ENCODE measurements at places on chromosomes 1 and 21.

- no peak for DNase-seq
These were observed 129.4 kb downstream of the PPIAL4G start for GRCh38 chr1:148353461-148354283.

DNA sequence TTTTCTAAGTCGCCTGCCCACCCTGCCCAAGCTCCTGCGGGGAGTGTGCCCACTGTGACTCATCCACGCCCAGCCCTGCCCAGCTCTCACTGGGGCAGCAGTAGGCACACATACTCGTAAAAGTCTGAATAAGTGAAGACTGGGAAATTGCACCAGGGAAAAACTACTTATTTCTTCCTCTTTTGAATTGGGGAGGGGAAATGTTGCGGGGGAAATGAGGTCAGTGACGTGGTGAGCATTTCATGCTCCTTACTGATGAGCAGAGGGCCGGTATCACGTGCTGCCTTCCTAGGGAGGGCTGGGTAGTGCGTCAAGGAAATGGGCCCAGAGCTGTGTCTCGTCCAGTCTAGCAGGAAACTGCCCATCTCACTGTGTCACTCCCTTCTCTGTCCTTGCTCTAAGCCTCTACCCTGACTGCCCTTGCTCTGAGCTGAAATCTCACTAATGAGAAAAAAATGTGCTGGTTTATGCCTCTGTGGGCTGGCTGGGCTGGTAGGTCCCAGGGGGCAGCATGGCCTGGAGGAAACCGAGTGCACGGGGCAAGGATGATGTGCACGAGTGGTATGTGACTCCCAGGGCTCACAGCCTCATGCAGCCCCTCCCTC lies 13.5 kb upstream of the TNFRSF1B start:
- no peak for DNase-seq

DNA sequence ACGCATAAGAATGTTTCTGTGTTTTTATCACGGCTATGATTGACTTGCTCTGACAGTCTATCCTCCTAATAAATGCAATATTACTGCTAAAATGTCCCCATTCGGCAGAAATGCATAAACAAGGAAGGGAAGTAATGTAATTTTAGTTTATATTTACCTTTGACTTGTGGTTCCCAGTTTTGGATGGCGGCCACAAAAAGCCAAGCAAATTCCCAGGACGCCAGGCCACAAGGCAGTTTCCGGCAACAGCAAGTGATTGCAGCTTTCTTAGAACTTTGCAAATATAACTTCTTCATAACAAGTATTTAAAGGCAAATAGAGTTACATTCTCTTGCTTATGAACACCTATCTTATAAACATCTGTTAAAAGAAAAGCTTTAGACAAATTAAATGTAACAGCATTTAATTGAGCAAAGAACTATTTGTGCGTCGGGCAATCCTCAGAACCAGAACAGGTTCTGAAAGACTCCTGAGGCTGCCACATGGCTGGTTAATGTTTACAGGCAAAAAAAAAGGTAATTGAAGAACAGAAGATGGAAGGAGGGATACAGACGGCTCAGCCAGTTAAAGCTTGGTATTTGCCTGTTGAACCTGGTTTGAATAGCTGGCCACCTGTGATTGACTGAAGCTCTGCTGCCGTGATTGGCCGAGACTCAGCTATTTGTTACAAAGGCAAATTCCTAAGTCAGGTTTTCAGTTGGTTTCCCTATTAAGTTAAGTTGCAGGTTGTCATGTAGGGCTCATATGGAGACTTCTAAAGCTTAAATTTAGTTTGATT lies 80.8 kb downstream of the C21orf91 start:
- no peak for DNase-seq

DNA sequence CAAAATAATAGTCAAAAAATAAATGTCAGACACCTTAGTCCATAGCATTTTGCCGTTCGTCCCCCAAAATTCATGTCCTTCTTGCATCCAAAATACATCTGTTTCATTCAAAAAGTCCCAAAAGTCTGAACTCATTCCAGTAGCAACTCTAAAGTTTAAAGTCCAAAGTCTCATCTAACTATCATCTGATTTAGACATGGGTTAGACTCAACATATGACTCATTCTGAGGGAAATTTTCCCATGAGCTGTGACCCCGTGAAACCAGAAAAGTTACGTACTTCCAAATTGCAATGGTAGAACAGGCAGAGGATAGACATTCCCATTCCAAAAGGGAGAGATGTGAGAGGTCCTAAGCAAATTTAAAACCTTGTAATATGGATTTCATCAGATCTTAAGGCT lies 48.6 kb upstream of the CACHD1 start:
- no peak for DNase-seq

GRCh38 chr21:31803039-31804007 lies 69.5 kb upstream of the HUNK start:
- no peak for DNase-seq

Data from activated CD4-positive, alpha-beta T cell treated with anti-CD3 and anti-CD28 coated beads, Interleukin-2, amount 10 ng/mL, durations not matched to agents 7 days and 5 days (primary cell).